Kasumi-1 (cell line): ENCODE measurements at places on chromosomes 1 and 21.

DNA sequence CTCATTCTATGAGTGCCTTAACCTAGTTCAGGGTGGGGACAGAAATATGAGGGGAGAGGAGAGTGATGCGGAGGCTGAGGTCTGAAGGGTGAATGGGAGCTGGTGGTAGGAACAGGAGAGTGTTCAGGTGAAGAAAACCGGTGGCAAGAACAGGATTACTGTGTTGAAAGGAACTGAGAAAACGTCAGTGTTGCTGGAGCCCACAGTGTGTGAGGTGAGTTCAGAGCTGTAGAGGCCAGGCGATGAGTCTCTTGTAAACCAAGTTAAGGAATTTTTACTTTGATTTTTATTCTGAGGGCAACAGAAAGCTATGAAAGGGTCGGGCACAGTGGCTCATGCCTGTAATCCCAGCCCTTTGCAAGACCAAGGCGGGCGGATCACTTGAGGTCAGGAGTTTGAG lies 45.3 kb upstream of the PUM1 start:
- DNase-seq: no peak

- no peak for DNase-seq
These were observed 5.9 kb downstream of the SSBP3 start for GRCh38 chr1:54400329-54400728.

DNA sequence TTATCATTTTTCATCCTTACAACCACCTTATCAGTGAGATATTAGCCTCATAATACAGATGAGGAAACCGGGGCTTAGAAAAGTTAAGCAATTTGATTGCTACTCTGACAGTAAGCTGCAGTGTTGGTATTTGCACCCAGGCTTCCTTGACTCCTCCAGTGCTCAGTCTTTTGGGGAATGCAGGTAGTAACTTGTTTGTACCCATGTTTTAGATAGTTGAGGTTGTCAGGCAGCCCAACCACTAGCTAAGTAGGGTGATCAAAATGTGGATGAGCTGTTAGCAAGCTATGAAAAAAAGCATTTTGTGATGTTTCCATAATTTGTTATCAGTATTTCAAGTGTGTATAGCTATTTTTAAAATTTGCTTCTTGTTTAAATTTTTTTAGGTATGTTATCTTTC lies 80.8 kb downstream of the SASS6 start:
- no peak for DNase-seq

- no peak for DNase-seq
These were observed 76.4 kb upstream of the MAN1A2 start for GRCh38 chr1:117290890-117291289.

DNA sequence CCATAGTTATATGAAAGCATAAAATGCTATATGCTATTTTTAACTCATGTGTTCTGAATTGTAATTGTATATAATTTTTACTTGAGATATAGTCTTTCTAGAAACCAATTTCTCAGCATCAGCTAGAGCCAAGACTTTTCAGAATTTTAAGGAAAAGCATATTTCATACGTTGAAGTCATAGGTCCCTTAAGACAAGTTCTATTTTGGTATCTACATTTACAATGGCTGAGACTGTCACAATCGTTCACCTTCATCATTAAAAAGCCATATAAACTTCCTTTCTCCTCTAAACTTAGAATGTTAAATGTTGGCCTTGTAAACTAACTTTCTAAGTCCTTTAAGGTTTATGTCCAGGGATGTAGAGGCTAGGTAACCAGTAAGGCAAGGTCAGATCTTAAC lies 104.1 kb downstream of the LRRC40 start:
- no peak for DNase-seq

DNA sequence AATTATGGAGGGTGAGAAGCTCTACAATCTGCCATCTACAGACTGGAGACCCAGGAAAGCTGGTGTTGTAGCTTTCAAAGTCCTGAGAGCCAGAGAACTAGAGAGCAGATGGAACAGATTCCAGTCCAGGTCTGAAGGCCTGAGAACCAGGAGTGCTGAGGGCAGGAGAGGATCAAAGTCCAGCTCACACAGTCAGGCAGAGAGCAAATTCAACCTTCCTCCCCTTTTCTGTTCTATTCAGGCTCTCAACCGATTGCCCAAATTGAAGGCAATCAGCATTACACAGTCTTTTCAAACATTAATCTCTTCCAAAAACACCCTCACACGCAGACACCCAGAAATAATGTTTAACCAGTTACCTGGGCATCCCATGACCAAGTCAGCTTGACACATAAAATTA lies 2.5 kb upstream of the TMPRSS2 start:
- DNase-seq: no peak

DNA sequence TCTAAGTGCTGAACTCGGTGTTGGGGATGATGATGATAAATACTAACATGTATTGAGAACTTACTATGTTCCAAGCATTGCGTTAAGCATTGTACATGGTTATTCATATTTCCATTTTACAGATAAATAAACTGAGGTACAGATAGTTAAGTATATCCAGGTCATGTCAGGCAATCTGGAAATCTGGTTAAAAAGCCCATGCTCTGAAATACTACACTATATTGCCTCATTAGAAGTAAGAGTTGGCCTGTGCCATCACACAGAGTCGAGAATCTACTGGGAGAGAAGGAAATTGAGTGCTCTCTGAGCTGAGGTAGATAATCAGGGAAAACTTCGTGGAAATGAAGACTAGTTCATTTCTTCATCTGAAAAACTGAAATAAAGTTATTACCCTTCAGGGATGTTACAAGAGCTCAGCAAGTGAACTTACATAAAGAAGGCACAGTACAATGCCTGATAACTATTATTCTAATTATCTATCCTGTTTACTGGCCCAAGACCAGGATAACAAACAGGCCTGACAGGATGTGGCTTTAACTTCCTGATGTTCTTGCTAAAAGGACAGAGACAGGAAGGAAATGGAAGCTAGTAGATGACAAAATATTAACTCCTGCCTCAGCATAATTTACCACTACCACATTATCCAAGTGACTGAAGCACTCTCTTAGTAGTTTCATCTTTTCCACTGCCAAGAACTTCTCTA lies 85.6 kb downstream of the EPS15 start:
- DNase-seq: peak; percentile 59

DNA sequence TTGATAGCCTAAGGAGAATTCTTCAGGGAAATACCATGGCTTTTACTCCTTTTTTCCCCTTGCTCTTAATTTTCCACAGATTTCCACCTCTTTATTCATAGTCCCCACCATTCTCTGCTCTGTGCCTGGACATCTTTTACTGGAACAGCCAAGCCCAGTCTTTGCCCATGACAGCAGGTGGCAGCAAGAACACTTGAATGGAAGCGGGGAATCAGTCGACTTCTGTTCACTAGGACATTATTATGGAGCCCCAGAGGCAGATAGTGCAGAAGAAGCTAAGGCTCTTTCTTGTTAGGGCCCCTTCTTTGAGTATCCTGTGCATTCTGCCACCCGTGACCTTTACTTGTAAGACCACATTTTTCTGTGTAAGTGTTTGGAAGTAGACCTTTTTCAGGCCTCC lies 6.3 kb downstream of the OR14I1 start:
- DNase-seq: peak; percentile 34

DNA sequence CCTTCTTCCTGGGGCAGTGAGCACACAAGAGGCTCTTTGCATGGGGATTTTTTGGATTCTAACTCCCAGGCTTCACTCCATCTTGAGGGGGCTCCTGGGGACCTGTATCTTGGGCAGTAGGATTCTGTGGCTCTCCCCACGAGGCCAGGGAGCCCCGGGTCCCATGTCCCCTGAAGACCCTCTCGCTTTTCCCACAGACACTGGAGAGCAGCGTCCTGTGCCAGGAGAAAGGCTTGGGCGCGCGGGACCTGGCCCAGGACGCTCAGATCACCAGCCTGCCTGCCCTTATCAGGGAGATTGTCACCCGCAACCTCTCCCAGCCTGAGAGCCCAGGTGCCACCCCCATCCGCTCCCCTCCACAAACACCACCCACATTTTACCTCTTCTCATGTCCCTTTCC lies 735 bp downstream of the CROCC start:
- DNase-seq: no peak

DNA sequence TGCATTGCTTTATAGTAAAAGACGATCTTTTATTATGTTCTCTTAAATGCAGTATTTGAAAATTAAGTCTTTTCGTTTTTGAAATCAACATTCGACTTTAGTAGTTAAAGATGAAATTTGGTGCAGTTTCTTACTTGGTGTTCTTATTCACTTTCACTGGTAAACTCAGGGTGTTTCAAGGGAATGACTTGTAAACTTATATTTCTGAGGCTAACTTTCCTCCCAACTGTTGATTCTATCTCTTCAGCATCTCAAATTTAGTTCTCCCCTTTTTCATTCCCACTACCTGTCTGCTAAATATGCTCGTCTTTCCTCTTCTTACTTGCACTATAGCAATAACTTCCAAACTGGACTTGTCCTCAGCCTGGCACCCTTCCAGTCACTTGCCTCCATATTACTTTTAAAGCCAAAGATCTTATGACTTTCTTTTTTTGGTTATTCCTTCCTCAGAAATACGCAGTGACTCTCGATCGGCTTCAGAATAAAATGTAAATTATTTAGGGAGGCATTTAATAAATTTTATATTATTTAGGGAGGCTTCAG lies 988 bp downstream of the SLC35A3 start:
- no peak for DNase-seq

GRCh38 chr1:56099766-56100265 lies 479.5 kb downstream of the PLPP3 start:
- DNase-seq: no peak

DNA sequence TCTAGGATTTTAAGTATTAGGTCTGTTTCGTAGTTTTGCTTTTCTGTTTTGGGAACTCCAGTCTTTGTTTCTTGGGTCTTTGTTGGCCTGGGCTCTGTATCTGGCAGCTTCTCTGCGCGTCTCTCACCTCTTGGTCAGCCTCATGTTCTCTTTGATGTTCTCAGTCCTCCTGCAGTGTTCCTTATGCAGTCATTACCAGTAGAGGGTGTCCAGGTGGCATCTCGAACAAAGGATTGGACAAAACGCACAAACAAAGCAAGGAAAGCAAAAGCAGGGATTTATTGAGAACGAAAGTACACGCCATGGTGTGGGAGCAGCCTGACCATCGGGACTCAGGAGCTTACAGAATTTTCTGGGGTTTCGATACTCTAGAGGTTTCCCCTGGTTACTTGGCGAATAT lies 133.7 kb upstream of the COL6A1 start:
- DNase-seq: no peak

DNA sequence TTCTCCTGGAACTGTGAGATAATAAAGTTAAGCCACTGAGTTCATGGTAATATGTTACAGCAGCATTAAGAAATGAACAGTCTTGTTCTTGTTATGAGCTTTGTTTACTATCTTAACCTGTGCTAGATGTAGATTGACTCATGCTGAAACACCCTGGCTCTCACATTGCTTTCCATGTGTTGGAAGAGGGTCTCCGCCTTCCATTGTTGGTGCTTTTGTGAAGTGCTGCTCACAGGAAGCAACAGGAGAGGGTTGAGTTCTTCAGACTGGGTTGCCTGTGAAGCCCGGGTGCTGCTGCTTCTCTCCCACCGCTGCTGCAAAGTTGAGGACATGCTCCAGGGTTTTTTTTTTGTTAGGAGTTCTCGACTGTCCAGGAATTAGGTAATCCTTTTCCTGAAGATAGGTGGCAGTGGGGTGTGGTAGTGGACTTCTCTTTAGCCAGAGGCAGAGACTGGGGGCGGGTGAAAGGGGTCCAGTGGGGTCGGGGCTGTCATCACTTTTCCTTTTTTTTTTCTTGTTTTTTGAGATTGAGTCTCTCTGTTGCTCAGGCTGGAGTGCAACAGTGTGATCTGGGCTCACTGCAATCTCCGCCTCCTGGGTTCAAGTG lies 28.7 kb upstream of the HMGN1 start:
- no peak for DNase-seq

DNA sequence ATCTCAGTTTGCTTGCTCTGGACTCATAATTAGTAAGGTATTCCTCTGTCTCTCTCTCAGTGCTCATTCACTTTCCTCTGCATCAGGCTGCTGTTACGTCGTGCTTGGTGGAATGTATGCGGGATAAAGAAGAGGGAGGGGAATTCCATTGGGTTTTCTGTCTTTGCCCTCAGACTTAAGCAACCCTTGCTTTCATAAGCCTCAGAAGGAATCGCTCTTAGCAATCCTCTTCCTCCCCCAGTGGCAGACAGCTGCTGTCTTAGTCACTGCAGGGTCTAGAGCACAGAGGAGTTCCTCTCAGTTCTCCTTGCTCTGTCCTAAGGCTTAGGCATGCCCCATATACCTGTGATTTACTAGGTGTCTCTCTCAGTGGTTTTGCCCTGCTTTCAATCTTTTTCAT lies 19.1 kb upstream of the NTMT2 start:
- DNase-seq: peak; percentile 4

DNA sequence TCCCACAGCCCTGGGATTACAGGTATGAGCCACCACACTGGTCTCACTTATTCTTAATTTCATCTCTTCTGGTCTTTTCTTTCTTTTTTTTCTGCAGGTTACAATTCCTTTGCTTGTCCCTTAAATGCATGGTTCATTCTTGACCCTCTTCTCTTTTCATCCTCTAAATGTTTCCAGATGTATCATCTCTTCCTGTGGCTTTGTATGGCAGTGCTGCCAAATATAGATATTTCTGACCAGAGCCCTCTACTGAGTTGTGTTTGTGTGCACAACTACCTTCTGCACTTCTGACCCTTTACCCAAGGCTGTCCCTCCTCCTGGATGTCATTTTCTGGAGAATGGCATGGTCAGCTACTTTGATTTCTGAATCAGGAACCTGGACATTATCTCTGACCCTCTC lies 32.5 kb downstream of the OLFML3 start:
- no peak for DNase-seq

- no peak for DNase-seq
These were observed 59.1 kb downstream of the RALGPS2 start for GRCh38 chr1:178784131-178784536.

- no peak for DNase-seq
These were observed 23.3 kb downstream of the OPRD1 start for GRCh38 chr1:28835237-28835650.

- peak; percentile 45 for DNase-seq
These were observed 2.2 kb downstream of the TCEA3 start for GRCh38 chr1:23422241-23422877.

DNA sequence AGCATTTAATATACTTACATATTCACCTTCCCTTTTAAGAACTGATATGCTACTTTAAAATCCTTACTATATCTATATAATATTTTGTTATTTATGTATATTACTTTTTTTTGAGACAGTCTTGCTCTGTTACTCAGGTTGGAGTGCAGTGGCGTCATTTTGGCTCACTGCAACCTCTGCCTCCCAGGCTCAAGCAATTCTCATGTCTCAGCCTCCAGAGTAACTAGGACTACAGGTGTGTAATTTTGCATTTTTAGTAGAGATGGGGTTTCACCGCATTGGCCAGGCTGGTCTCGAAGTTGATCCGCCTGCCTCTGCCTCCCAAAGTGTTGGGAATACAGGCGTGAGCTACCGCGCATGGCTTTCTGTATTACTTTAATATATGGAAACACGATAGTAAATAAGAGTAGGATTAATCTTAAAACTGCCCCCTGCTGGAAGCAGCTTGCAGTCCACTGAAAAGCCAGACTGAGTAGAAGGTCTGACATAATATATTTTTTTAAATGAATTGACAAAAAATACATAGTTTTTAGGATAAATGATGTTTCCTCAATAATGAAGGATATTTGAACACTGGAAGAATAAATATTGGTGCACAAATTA lies 24.4 kb downstream of the RCAN3 start:
- DNase-seq: peak; percentile 42
